GM12891 (cell line): ENCODE measurements at places on chromosomes 13 and 19.

DNA sequence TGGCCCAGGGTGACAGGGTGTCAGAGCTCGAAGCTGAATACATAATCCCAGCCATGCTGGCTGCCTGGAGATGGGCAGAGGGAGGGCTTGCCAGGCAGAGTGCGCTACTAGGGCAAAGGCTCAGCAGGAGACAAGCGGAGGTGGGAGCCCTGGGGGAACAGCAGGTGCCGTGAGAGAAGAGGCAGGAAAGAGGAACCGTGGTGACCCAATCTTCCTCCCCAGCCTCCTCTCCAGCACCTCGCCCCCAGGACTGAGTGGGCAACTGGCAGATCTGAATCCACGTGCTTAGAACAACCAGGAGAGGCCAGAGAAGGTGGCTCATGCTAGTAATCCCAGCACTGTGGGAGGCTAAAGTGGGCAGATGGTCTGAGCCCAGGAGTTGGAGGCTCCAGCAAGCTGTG, 11.0 kb upstream of the CCL25 start:
- DNase-seq = no peak

DNA sequence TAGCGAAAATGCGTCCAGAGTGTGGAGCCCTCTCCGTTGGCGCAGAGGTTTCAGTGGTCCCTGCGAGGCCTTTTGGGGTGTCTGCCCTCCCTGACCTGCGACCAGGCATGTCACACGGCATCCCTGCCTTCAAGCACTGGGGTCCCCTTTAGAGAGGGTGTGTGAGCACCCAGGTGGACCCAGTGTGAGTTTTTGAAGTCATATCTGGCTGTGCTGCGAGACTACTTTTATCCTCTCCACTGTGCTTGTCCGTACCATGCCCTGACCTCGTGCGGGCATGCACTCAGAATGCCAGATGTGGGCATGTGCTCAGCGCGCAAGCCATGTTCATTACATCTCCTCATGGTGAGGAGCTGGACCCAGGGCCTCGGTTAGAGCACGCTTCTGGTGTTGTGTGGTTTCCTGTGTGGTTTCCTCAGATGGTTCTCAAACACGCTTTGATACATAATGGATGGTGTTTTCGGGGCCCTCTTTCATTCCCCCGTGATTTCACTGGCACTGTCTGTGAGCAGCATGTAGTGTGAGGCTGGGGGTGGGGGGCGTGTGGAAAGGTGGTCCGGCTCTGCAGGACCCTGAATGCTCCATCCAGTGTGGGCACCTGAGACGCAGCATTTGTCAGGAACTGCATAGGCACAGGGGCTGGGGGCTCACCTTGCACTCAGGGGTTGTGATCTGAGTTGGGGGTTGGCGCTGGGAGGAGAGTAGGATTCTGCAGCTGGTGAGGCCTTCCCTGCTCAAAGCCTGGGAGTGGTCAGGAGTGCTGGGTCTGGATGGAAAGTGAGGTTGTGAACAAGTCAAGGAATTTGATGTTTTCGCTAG, 2.3 kb downstream of the TFDP1 start:
- no peak for DNase-seq

- no peak for DNase-seq
Observed at GRCh38 chr19:27885359-27885758, 1327.6 kb downstream of the UQCRFS1 start.

DNA sequence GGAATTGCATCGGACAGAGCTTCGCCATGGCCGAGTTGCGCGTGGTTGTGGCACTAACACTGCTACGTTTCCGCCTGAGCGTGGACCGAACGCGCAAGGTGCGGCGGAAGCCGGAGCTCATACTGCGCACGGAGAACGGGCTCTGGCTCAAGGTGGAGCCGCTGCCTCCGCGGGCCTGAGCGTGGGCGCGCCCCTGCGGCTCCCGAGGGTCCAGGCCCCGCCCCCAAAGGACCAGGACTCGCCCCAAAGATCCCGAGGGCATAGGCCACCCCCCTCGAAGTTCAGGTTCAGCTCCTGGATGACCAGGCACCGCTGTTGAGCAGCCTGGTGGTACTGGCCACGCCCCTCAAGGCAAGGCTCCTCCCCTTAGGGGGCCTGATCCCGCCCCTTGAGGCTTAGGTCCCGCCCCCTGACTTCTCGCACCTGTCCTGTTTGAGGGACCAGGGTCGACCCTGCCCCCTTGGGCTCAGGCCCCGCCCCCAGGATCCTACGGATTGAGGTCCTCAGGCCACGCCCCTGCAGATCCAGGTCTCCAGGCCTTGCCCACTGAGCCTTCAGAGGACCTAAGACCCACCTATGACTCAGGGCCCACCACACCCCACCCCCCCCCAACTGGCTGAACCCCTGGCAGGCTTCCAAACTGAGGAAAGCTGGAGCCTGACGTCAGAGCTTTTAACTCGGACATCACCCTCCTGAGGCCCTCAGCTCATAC, 43.1 kb downstream of the CYP4F22 start:
- DNase-seq = peak; percentile 25

DNA sequence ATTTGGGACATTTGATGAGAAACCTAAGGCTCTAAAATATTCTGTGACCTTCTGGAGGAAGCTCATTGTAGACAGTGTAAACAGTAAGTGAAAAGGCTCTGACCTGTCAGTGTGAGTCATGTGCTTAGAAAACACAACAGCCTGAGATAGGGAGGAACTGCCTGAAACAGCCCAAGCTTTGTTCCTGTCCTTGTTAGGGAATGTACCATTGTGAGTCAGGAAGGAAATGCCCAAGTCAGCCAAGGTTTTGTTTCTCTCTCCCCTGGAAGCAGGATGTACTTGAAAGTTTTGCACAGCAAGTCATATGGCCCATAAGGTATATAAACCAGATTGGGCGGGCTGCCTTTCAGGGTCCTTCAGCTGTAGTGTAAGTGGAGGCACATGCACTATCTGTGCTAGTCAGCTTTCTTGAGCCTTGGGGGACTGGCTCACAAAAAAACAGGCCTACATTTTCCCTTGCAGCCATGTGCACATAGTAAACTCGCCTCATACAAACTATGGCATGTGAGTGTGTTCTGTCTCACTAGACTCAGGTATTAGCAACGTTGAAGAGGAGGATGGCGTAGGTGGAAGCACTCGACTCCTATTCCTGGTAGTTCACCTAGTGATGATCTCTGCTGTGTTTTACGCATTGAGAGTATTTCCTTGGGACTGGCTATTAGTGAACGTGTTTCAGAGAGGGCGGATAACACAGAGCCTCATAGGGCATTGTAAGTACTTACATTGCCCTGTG, 141.2 kb upstream of the KLHL1 start:
- no peak for DNase-seq

GRCh38 chr19:40529093-40529954, 47.3 kb upstream of the SHKBP1 start:
- DNase-seq = peak; percentile 99

- DNase-seq = no peak
Observed at GRCh38 chr13:28058866-28059613, 41.3 kb downstream of the FLT3 start.

DNA sequence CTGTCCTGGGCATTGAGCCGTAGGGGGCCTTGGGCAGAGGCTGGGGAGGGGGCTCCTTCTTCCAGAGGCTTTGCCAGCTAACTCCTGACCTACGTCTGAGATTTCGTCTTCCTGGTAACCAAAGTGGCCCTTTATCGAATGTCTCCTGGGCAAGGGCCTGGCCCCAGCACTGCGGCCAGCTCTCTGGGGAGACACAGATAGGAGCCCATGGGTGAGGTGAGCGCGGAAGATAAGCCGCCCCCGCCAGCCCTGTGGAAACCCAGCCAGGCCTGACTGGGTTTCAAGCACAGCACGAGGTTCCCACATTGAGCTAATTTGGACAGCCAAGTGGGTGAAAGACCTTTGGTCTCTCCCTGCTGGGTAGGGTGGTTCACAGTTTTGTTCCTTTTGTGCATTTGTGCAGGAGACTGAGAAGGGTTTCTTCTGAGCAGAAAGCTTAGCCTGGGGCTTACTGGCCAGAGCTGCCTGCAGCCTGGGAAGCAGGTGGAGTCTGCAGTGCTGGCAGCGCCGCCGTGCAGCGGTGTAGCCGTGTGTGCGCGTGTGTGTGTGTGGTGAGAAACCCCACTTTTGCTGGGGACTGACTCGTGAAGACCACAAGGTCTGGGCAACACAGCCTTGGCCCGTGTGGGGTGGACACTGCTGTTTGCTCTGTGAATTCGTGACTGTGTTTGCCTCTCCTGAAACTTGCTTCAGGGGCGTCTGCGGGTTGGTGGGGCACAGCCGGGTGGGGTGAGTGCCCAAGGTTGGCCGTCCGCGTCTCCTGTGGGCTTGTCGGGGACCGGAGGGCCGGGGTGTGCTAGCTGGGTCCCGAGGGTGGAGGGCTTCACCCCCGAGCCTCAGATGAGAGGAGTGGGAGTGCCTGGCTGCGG, 2.5 kb downstream of the BSG start:
- no peak for DNase-seq

DNA sequence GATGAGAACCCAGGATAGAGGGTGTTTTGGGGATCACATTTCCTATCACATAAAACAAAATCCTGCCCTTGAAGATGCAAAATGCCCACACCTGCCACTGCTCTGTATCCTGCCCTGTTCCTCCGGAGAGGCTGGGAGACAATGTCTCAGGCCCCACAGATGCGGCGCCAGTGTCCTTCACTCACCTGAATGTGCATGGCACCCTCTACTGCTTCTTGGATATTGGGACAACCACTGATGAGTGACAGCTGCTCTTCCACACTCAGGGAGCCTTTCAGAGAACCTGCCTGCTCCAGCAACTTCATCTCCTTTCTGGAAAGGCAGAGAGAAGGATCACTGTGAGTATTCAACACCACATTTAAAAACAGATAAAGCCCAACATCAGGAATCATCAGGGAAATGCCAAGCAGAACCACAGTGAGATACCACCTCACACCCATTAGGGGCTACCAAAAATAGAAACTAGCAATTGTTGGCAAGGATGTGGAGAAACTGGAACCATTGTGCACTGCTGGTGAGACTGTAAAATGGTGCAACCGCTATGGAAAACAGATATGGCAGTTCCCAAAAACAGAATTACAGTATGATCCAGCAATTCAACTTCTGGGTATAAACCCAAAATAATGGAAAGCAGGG, 36.4 kb downstream of the CRYL1 start:
- no peak for DNase-seq

- DNase-seq = no peak
Observed at GRCh38 chr13:96821381-96821780, 172.9 kb downstream of the OXGR1 start.

DNA sequence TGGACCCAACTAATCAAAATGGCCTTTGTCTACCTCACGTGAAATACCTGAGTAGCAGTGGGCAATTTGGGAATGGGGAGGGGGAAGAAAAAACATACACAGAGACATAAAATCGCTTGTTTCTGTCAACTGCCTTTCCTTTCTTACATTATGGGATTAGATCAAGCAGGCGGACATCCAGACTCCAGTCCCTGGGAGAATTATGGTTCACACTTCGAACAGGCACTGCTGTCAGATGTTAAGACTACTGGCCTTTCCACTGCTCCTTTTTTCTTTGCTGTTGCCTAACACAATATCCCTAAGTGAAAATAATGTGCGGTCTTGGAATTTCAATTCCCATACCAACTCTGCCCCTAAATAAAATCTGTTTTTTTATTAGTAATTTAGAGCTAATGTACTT, 1719.7 kb upstream of the SLC10A2 start:
- no peak for DNase-seq

DNA sequence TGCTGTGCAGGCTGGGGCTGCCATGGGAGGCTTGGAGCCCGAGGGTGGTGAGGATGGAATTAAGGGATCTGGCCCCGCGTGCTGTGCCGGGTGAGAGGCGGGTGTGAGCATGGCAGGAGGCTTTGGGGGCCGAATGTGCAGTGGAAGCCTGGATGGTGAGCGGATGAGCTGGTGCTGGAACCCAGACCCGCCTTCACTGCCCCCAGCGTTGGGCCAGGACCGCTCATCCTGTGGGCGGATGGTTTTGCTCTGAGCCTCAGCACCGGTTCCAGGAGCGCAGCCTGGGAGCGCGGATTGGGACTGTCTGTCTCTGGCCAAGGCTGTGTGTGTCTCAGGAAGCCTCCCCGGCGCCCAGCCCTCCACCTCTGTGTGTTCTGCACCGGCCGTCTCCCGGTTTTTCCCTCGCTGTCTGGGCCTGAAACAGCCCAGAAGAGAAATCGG, 16.7 kb downstream of the KDM4B start:
- DNase-seq = no peak

DNA sequence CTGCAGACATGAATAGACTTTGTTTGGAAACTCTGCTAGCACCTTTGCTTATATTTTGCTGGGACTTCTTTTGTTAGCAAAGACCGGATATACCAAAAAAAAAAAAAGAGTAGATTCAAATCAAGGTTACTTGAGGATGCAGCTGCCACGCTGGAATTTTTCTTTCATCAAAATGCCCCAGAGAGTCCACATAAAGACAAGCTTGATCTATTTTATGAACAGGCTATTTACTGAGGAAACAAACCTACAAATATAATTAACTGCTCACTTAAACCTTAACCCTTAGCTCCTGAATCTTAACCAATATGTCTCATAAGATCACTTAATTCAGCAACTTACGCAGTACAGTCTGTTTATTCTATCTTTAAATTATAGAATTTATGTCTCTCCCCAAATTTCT, 27.1 kb upstream of the DOCK9 start:
- no peak for DNase-seq

DNA sequence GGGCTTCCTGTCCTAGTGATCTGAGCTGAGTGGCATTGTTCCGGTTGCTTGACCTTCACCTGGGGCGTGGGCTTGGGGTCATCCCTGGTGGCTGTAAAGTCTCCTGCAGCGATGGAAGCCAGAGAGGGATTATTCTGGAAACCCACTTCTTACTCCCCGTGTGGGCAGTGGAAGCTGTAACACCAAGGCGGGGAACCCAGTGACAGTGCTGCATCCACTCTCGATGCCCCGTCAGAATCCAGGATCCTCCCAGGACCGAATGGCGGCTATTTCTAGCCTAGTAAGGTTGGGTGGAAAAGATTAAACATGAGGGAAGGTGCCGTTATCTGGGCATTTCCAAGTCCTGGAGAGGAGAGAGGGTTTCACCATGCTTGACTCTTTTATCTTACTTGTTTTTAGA, 280.6 kb downstream of the ZNF536 start:
- DNase-seq = no peak

DNA sequence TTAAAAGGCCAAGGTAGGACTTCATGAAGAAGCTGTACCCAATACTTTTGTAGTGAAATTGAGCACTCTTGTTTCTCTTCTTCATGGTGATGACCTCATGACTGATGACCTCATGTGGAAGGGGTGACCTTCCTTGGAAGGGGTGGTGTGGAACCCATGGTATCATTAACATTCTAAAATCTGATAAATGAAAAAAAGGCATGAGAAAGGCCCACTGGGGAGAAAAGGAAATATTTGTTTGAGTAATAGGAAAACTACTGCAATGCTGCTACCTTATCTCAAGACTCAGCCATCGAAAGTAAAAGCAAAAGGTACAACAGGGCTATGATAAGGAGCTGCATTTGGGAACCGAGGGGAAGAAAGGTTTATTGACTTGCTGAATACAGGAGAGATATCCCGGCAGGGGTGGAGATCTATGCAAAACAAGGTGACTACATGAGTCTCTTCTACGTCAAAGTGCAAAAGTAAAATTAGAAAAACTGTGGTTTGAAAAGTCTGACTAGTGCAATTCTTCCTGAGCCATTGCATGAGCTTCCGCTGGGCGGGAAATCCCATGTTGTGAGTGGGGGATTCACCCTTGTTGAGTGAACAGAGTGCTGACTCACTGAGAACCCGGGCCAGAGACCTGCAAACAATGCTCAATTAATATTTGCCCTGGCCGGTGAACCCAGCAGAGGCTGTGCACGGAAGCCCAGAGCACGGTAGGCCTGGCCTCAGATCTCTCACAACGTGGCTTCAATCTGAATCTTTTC, 138.9 kb upstream of the RFC3 start:
- DNase-seq = peak; percentile 57
